Stimulated activated memory B cell treated with anti-CD40 and anti-IgM and Interleukin-4, amounts not matched to agents 10 μg/mL and 1 μg/mL and 100 μg/mL, for 72 hours (primary cell): ENCODE measurements at places on chromosomes 5 and 9.

DNA sequence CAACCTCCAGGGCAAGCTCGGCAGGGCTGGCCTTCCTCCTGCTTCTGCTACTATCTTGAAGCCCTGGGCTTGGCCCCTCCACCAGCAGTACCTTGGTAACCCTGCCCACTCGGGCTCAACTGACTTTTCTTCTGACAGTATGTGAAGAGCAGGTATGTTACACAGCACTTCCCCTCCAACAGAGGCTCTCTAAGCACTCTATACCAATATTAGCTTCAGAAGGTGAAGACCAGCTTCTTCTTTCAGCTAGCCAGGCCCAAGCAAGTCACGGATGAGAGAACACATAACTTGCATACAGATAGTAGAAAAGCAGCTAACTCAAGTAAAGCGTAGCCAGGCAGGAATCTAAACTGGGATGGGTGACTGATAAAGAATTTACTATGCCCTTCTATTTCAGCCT lies 64.3 kb downstream of the FEM1C start:
- ATAC-seq: peak; percentile 75

- ATAC-seq: no peak
These were observed 36.9 kb downstream of the LMX1B start for GRCh38 chr9:126650404-126651341.

DNA sequence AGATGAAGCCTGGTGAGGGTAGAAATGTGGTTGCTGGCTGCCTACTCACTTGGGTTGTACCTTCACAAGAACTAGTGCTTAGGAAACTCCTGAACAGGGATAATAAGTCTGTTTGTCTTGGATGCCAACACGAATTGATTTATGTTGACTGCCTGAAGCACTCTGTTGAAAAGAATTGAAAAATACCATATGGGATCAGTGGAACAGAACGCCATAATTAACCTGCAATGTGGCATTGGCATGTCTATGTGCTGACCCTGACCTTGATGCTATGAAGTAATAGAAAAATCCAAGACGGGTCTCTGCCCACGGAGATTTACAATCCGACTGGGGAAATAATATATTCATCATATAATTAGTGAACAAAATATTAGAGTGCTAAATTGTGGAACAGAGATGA lies 10.5 kb downstream of the LIX1 start:
- no peak for ATAC-seq

DNA sequence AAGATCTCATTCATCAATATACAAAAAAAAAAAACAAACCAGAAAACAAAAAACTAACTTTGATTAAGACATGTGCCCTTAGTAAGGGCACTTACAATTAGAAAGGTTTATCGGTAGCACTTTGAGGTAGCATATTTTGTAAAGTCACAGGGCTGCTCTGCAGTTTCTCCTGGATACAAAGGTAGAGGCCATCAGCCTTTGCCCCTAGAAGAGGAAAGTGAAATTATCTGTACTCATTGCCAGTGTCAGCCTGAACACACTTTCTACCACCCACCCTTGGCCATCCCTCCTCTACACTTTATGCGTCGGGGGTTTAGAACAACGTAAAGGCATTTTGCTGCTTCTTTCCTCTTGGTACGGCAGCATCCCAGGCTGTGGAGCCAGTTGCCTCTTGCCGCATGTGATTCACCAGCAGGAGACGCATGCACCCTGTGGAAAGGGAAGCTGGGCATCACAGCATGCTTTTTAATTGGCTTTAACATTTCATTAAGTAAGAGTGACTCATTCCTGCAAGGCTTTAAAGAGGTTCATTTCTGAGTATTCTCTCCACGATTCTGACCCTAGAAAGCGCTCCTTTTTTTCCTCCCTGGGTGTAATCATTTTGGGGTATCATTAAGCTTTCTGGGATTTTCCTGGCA lies 84.6 kb downstream of the CEMIP2 start:
- no peak for ATAC-seq

GRCh38 chr5:131209175-131209505 lies 38.4 kb downstream of the LYRM7 start:
- no peak for ATAC-seq

DNA sequence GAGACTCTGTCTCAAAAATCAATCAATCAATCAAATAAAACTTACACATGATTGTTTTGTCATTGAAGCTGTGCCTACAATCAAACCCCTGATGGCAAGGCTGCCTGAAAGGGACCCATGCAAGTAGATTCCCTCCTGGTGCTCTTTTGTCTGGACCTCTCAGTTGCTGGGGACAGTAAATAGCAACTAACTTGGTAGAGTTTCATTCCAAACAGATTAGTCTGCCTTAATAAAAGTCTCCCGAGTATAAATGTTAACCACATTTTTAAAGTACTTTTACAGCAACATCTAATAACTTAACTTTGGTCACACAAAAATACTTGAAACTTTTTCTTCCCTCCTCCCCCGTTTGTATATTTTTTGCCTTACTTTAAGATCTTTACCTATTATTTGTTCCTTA lies 105.5 kb downstream of the FEM1C start:
- no peak for ATAC-seq

DNA sequence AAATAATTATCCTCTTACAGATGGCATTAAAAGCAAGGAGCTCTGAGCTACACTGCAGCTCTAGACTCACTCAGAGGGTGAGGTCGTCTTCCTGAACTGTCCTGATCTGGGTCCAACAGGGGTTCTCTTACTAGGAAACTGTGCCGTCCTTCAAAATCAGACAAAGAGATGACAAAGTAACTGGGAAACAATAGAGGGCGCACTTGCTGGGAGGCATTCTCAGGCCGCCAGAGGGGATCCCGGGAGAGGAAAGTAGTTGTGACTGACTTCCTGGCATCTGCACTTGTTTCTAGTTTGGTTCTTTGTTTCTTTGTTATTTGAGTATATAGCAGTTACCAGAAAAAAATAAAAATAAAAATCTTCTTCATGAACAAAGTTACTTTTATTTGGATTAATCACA lies 142.9 kb upstream of the MSX2 start:
- ATAC-seq: no peak

DNA sequence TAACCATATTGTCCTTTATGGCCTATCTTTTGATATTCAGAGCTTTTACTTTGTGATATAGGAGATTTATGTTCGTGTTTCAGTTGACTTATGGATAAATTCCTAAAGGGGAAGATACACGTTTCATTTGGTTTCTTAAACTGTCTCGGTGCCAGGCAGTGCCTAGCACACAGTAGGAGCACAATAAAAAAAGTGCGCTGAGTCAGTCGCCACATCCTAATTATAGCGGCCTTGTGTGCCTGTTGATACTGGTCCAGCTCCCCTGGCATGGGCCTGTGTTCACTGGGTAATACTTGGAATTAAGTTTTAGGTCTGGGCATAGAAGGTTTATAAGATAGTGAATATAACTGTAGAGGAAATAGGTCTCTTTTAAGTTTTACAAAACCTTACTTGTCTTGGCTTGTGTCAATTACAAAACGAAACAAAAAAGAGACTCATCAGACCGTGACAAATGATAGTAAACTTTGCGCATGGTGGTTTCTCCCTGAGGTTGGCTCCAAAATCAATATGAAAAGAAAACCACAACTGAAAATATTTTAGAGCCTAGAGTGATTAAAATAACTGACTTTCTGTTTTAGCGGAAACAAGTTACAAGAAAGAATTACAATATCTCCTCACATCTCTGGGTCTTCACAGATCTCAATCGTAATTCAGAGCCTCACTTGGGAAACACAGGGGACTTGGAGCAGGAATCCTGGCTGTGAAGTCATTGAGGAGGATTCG lies 84.8 kb downstream of the MVB12B start:
- ATAC-seq: peak; percentile 82

GRCh38 chr9:129109537-129109903 lies 1.1 kb downstream of the CRAT start:
- ATAC-seq: no peak

DNA sequence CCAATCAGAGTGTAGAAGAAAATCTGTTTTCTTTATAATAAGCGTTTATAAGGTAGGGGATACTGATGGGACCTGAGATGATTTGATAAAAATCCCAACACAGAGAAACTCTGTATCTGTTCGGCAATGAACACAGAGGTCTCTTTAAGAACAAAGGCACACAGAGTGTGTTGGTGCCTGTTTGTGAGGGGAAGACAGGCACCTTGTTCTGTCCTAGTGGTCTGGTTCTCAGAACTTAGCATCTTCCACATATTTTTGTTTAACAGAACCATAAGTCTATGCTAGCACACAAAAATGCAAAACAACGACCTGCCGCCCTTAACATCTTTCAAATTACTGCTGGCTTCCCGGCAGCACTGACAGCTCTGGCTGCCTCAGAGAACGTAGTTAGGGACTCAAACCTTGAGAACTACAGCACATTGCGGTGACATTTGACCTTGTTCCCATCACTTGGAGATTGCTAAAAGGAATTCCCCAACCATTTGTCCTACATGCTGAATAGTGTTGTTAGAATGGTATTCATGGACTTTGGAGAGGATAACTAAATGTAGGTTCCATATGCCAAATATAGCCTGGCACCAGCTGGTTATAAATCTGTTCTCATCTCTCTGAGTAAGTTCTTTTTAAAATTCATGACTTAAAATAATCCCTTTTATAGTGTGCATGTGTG lies 871.7 kb upstream of the TYRP1 start:
- no peak for ATAC-seq

- no peak for ATAC-seq
These were observed 14.4 kb downstream of the CCNI2 start for GRCh38 chr5:132761321-132762240.

DNA sequence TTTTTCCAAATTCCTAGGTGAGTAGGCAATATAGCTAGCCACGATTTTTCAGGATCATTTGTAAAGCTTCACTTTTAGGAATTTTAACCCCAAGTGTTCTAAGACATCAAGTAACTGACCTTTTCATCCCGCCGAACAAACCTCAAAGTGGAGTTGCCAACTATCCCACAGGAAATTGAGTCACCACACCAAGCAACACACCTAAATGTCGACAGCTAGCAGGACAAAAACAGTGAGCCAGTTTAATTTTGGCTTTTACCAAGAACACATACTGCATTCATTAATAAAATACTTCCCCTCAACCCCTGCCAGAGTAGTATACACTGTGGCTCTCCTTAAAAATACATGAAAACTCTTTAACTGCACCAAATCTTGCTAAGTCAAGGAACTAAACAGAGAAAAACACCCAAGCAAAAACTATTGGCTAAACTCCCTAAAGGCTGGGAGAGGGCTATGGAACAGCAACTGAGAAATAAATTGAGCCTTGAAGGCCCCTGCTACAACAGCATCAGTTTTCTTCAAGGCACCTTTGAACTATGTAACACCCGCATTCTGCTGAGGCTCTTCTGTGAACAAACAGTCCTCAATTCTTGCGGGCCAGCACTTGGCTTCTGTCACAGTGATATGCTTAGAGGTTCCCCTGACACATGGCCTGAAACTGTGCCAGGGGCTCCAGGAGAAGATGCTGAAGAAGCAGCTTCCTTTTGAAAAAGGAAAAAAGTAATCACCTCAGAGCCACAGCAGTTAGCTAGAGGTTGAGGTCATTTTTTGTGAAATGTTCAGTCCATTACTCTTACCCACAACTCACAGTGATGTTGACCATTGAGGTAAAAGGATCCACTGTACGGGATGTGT lies 459.6 kb downstream of the RAB3C start:
- no peak for ATAC-seq

DNA sequence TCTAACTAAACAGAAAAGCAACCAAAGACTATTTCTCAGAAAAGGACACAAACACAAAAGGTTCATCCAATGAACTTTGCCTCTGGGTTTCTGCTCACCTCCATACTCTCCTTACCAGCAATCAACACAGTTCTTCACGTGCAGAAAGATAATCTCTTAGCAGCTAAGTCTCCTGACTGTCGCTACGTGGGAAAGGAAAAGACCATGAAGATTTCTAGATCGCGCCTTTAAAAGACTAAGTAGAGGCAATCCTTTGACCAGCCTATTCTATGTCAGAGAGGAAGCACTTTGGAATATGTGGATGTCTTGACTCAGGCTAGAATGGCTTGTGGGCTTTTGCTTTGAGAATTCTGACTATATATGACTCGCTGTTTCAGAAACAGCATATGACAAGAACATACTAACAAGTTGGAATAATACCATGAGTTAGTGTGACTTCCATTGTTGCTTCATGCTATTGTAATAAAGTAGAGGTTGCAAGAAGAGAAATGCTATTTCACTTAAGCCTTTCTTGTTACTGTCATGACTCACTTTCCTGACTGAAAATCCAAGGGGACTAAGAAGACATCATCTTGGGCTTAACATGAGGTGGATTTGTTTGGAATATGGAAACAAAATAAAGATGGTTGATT lies 339.5 kb upstream of the RFX3 start:
- no peak for ATAC-seq

DNA sequence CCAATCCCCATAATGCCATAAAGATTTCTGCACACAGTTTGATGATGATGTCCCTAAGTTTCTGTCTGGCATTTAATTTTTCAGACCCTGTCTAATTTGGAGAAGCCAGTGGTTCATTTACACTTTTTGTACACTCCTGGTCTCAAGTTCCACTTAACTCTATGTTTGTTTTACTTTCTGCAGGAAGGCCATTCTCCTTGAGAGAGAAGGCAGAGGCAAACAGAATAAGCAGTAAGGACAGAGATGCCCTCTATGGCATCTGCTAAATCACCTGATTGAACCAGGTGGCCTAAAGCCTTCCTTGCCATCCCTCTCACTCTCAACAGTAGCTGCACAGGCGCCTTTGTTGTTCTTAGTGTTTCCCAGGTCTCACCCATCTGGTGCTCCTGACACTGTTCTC lies 86.1 kb upstream of the LRRTM2 start:
- no peak for ATAC-seq

GRCh38 chr5:169649486-169649885 lies 12.4 kb downstream of the DOCK2 start:
- peak; percentile 53 for ATAC-seq

DNA sequence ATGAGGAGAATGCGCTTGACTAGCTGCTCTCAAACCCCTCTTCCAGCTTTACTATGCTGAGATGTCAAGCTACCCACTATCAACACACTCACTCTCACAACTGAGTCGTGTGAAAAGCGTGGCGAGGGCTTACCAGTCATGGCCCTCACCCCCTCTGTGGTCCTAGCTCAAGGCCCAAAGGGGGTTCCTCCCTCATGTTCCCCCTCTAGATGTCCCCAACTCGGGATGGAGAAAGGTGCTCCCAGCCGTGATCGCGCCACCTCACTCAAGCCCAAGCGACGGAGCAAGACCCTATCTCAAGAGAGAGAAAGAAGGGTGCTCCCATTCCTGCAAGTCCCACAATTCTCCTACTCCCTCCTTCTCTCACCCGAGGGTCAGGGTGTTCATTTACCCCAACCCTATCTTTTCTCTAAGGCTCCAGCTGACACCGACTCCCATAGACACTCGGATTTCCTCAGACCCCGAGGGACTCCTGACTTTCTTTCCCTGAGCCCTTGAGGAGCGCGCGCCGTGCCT lies 559 bp downstream of the SLC38A9 start:
- ATAC-seq: no peak

GRCh38 chr5:125041798-125042197 lies 295.4 kb upstream of the ZNF608 start:
- no peak for ATAC-seq

GRCh38 chr9:136516191-136516654 lies 29.6 kb downstream of the NOTCH1 start:
- ATAC-seq: no peak

DNA sequence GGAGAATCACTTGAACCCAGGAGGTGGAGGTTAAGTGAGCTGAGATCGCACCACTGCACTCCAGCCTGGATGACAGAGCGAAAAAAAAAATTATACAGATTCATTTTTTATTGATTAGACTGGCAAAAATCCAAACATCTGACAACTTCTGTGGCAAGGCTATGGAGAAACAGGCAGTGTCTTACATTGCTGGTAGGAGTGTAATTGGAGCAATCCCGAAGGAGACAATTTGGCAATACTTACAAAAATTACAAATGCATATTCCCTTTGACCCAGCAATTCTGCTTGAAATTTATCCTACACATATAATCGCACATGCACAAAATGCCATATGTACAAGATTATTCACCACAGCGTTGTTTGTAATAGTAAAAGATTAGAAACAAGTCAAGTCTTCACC lies 86.8 kb downstream of the MAPKAP1 start:
- no peak for ATAC-seq
